ENCODE measurements at places on chromosomes 6 and 20.

GRCh38 chr20:15406072-15406471 lies 1068.7 kb upstream of the FLRT3 start:
- DNase-seq: no peak

GRCh38 chr6:6453186-6453585 lies 132.7 kb upstream of the F13A1 start:
- no peak for DNase-seq

- no peak for DNase-seq
These were observed 83.5 kb upstream of the BEND3 start for GRCh38 chr6:107198631-107199416.

GRCh38 chr20:39081255-39081654 lies 119.1 kb downstream of the DHX35 start:
- DNase-seq: no peak

DNA sequence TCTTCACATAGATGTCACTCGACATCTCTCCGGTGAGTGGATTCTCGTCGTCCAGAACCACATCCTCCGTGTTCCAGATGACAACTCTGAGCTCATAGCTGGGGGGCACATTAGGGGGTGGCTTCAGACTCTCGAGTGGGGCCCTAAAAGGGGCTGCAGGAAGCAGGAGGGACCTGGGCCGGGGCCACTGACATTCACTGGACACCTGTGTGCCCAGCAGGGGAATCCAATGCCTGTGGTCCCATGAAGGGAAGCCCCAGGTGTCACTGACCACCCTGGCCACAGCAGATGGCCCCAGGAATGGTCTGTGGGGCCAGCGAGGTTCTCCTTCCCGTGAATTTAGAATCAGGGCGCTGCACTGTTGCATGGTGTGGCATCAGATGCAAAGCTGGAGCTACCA lies 18.7 kb downstream of the ERGIC3 start:
- no peak for DNase-seq

DNA sequence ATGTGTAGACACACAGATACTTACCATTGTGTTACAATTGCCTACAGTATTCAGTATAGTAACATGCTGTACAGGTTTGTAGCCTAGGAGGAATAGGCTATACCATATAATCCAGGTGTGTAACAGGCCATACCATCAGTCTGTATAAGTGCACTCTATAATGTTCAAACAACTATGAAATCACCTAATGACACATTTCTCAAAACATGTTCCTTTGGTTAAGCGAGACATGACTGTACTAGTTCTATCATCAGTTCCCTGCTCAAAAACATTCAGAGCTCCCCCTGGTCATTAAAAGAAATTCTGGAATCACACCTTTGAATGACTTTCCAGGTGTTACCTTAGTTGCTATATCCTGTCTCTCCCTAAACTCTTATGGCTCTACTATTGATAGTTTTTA lies 70.4 kb upstream of the SLC2A12 start:
- DNase-seq: no peak

DNA sequence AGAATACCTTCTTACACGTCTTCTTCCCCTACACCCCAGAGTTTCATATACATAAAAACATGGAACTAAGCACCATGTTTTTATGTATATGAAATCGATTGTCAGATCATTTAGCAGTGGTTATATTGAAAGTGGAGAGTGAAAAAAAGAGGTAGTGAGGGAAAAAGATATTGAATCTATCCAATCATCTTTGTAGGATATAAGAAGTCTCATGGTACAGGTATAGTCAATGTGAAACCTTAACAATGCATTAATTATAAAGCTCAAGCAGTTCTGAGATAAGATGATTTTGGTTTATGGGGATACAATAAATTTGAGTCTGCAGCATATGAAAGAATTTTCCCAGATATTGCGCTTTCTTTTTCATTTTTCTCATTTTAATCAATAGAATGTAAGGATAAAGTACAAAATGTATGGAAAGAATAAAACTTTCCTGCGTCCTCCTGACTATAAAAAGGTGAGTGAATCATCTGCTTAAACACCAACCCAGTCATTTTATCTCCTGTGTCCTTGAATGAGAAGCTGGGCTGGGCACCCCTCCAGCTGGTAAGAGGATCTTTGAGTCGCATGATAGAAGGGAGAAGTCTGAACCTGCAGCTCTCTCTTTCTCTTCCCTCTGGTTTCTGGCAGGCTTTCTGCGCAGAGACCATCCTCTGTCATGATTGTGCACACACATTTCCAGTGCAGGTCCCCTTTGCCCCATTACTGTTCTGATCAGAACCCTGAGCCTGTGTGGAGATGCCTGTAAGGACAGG lies 28.1 kb upstream of the AKIRIN2 start:
- DNase-seq: no peak

DNA sequence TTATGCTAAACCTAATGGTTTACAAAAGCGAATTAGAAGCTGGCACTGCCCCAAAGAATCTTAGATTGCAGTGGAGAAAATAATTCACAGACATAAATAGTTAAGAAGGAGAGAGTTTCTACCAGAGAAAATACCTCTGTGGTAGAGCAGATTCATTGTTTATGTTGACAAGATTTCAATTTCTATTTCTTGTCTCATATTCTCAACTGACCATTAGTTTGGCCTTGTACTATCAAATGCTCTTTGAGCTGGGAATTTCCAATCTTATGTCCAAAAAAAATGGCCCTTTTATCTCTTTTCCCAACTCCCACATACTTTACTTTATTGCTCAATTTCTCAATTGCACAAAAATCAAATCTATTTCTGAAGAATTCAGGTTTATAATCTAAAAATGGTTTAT lies 804.1 kb upstream of the CITED2 start:
- DNase-seq: no peak

- no peak for DNase-seq
These were observed 27.6 kb upstream of the MRGBP start for GRCh38 chr20:62768551-62769287.

GRCh38 chr6:31383149-31383548 lies 20.2 kb upstream of the MICA start:
- no peak for DNase-seq

DNA sequence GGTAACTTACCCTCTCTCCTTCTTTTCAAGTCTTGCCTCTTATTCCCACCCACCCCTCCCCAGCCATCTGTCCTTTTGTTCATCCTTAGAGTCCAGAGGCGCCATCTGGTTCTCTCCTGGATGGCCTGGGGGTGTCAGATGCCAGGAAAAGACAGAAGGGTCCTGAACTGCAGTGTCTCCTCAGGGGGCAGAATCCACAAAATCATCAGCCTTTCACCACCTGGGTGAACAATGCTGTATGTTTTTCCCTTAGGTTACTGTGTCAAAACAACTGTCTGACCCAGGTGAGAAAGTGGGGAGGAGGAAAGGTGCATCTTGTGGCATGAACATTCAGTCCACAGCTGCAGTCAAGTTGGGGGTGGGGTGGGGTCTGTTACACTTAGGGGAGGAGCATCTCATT lies 47.9 kb upstream of the FYN start:
- no peak for DNase-seq

DNA sequence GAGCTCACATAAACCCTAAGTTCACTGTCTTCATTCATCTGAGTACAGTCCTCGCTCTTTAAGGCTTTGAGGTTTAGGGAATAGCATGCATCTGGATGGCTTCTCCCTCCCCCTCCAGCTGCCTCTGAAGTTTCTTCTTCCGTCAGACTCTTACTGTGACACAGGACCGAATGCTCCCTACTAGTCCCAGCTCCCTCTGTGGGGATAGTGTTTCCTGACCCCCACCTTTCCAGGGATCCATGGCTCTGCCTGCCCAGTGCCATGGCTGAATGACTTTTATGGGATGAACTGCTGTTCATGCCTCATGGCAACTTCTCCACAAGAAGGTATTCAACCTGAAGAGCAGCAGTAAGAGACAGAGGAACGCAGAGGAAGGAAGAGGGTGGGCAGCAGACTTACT lies 79.8 kb upstream of the EMILIN3 start:
- DNase-seq: no peak

GRCh38 chr6:106477146-106477545 lies 116.6 kb downstream of the CRYBG1 start:
- no peak for DNase-seq

DNA sequence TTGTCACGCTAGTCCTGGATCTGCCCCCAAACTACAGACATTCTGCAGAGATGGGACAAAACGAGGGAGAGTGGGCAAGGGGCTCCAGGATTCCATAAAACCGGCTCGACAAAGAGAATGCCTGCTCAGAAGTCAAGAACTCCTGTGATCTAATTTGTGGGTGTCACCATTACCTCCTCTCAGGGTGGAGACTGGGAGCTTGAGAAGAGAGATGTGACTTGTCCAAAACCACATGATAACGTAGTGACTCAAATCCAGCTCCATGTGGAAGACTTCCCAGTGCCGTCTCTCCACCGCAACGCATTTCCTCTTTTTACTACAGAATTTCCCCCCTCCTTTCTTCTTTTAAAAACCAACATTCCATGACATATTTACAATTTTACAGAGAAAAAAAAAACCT lies 44.3 kb downstream of the TRERF1 start:
- no peak for DNase-seq

DNA sequence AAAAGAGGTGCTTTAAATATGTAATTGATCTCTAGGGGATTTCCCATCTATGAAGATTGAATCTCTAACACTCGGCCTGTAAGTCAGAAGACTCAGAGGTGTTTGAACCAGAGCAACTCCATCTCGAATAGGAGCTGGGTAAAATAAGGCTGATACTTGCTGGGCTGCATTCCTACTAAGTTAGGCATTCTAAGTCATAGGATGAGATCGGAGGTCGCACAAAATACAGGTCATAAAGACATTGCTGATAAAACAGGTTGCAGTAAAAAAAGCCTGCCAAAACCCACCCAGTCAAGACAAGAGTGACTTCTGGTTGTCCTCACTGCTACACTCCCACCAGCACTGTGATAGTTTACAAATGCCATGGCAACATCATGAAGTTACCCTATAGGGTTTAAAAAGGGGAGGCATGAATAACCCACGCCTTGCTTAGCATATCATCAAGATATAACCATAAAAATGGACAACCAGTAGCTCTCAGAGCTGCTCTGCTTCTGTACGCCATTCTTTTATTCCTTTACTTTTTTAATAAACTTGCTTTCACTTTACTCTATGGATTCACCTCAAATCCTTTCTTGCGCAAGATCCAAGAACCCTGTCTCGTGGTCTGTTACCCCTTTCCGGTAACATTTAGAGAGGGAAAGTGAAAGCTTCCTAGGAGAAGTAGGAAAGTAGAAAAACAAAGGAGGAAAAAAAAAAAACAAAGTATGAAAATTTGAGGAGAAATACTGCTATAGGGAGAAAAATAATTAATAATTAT lies 129.7 kb upstream of the PHACTR1 start:
- no peak for DNase-seq

DNA sequence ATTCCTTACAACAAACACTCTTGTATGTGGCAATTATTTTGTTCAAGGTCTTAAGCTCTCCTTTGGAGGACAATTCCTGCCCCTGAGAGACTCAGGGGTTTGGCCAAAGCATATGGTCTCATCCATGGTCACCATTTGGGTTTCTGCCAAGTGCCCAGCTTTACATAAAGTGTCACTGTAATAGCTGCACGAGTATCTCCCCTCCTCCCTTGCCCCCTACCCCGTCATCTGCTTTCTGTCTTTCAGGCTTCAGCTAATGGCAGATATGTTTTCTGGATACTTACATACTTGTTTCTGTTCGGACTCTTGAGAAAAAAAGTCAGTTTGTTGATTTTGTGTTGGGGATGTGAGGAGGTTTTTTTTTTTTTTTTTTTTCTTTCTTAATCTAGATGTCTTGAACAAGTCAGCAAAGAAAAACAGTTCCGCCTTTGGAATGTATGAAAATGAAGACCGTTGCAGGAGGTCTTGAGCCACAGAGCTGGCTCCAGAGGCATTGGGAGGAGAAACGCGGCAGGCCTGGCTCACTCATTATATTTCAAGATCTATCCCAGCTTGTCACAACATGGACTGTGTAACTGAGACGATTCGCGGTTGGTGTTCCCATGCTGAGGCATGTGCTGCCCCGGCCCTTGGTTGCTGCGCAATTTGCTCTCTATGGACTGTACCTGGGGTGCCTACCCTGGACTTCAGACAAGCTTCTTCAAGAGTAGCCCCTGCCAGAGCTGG lies 32.6 kb upstream of the STX16 start:
- no peak for DNase-seq

- DNase-seq: no peak
These were observed 15.4 kb upstream of the ERVFRD-1 start for GRCh38 chr6:11126876-11127275.

DNA sequence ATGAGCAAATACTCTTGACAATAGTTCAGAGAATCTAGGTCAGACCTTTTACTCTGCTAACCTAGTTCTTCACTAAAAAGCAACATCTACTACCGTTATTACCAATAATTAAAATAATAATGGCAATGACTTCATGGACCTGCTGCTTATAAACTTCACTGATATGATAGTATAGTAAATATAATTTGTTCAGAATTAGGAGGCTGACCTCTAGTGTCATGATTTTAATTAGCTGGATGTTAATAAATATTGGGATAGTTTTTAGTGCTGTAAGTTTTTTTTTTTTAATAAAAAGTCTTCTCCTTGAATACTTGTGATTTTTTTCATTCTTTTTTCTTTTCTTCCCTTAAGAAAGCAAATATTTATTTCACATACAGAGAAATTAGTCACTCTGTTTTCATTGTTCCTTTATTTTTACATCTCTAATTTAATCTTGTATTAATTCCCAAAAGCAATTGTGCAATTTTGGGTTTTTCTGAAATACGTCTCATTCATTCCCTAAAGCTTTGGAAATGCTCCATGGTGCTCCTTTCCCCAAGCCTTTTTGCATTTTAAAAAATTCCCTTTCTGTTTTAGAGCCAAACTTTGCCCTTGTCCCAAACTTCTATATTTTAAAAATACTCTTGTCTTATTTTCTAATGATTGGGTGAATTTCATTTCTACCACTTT lies 46.6 kb upstream of the UST start:
- DNase-seq: no peak

- DNase-seq: no peak
These were observed 9.7 kb downstream of the HLA-DOB start for GRCh38 chr6:32807020-32807580.

DNA sequence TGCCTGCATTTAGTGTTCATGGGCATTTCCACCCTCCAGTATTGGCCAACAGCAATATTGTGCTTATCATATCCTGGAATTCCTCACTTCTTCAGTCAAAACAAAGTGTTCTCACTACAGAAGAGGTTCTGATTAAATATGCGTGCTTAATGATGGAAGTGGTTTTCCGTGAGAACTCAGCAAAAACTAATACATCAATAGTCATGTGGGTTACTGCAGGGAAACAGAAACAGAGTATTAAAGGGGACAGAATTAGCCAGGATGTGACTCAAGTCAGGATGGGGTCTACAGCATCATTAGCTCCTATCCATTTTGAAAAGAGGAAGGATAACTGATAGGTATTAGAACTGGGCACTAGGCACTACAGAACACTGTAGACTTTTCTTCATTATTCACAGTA lies 384.6 kb downstream of the CDKAL1 start:
- no peak for DNase-seq

GRCh38 chr20:20034486-20034885 lies 17.3 kb downstream of the NAA20 start:
- DNase-seq: no peak

GRCh38 chr20:18793625-18794427 lies 19.8 kb upstream of the SCP2D1 start:
- peak; percentile 96 for DNase-seq

DNA sequence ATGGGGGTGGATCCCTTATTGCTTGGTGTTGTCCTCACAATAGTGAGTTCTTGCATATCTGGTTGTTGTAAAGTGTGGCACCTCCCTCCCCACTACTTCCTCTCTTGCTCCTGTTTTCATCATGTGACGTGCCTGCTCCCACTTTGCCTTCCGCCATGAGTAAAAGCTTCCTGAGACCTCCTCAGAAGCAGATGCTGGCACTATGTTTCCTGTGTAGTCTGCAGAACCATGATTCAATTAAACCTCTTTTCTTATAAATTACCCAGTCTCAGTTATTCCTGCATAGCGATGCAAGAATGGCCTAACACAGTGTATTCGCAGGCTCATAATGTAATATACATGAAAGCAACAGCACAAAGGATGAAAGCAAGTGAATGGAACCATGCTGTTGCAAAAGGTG lies 28.4 kb upstream of the ANKRD60 start:
- DNase-seq: no peak
